DND-41 (cell line): ENCODE measurements at places on chromosomes 5 and 9.

- no peak overlapping the region for H3K27ac ChIP-seq
- H3K27me3 ChIP-seq, result no peaks in the 10 kb centered on the region
- no peaks in the 10 kb centered on the region for H3K36me3 ChIP-seq
These were observed 612.6 kb downstream of the EBF1 start for GRCh38 chr5:158487156-158487555.

DNA sequence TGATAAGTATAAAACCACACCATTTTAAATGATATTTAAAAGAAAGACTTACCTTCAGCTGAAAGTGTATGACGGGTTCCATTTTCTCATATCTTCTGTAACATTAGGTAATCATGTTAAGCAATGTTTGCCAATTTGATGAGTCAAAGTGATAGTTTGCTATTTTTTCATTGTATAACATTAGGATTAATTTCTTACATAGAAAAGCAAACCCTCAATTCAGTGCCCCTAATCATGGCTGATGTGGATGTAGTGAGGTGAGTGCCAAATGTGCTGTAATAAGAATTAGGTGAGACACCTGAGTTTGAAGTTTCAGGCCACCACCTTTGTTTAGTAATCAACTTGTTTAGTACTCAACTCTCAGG, 68.0 kb downstream of the UNC13B start:
- H3K27ac ChIP-seq, result no peak overlapping the region
- H3K27me3 ChIP-seq, result peaks cover 5% of the 10 kb centered on the region
- H3K36me3 ChIP-seq, result no peaks in the 10 kb centered on the region
- no peaks in the 10 kb centered on the region for H3K4me1 ChIP-seq
- no peak for DNase-seq

DNA sequence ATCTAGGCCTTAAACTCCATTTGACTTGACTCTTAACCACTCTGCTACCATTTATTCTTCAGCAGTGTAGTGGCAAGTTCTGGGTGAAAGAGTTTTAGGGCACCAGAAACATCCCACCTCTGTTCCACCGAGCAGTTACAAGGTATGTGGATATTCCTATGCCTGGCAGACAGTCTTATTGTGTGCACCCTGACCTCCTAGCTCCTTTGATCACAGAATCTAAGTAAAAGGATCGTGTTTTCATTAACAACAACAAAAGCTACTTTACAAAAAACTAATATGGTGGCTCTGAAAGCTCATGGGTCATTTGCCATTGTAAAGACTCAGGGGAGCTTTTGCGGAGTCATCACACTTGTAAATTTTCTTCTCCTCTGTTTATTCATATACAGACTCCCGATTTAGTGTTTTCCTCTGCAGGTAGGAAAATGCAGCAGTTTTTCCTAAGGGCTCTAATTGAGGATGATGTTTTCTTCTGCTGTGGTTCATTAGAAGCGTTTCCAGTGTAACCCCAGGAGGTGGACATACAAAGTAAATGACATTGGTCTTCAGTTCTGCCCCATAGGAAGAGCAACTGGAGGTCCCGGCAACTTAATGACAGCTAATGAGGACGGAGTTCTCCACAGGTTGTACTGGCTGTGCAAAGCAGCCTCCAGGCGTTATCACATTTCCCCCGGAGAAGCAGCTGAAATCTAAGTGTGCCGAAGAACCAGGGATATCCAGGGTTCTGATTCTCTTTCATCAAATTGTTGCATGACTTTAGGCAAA, 78.2 kb downstream of the ATP10B start:
- no peaks in the 10 kb centered on the region for H3K27me3 ChIP-seq
- no peaks in the 10 kb centered on the region for H3K4me1 ChIP-seq
- DNase-seq, result no peak
- H3K27ac ChIP-seq, result no peak overlapping the region
- no peak overlapping the region for H3K4me3 ChIP-seq

DNA sequence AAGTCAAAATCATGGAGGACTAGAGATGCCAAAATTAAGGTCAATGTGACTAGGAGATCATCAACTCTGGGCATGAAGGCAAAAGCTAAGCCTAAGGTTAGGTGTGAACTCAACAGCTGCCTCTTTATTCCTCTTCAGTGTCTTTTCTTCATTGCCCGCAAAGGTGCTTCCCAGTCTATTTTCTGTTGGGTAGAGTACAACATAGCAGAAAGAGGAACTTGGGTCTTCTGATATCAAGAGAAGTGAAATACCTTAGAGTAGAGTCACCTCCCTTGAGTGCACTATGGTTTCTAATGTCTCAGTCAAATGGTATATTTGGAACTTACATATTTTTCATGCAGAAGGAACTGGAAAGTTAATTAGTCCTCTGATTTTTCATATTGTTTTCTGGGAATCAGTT, 122.5 kb upstream of the GRIN3A start:
- no peak for DNase-seq
- no peaks in the 10 kb centered on the region for H3K36me3 ChIP-seq
- no peaks in the 10 kb centered on the region for H3K27me3 ChIP-seq
- H3K27ac ChIP-seq, result no peak overlapping the region
- no peaks in the 10 kb centered on the region for H3K4me1 ChIP-seq
- no peak overlapping the region for H3K4me3 ChIP-seq

- DNase-seq, result no peak
- no peak overlapping the region for H3K4me3 ChIP-seq
- H3K36me3 ChIP-seq, result no peaks in the 10 kb centered on the region
- no peaks in the 10 kb centered on the region for H3K27me3 ChIP-seq
- no peak overlapping the region for H3K27ac ChIP-seq
These were observed 102.5 kb upstream of the PANK3 start for GRCh38 chr5:168681556-168682183.

DNA sequence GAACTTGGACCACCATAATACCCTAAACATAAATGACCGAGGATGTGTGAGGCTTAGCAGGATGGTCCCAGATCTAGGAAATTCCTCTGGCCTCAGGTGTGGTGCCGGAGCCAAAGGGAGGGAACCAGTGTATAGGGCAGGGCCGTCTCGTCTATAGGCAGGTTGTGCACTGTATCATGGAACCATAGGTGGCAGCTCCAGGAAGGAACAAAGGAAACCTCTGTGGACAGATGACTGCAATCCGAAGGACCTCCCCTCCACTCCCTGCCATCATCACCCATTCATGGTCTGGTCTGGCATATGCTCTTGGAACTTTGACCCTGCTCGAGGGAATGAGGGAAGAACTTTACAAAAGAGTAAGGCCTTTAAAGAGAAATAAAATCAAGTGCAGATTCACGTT, 2.9 kb upstream of the MACIR start:
- no peak for DNase-seq
- no peak overlapping the region for H3K27ac ChIP-seq
- no peaks in the 10 kb centered on the region; the same call in 1 of the 2 replicates for H3K36me3 ChIP-seq
- H3K27me3 ChIP-seq, result no peaks in the 10 kb centered on the region
- H3K4me1 ChIP-seq, result peaks cover 16% of the 10 kb centered on the region

DNA sequence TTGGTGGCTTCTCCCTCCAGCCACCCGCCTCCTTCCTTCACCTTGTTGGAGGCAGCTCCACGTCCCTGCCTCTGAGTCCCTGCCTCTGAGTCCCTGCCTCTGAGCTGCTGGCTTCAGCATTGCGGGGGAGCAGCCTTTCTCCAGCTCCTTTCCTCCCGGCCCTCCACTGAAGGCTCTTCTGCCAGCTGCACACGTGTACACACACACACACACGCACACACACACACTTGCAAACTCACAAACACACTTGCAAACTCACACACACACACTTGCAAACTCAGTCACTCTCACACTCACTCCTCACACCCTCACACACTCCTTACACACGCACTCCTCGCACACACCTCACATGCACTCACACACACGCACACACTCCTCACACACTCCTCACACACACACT, 45.1 kb downstream of the C9orf50 start:
- no peaks in the 10 kb centered on the region for H3K27me3 ChIP-seq
- no peaks in the 10 kb centered on the region for H3K4me1 ChIP-seq
- no peaks in the 10 kb centered on the region for H3K36me3 ChIP-seq
- no peak overlapping the region for H3K4me3 ChIP-seq
- no peak overlapping the region for H3K27ac ChIP-seq
- no peak for DNase-seq

- H3K4me1 ChIP-seq, result no peaks in the 10 kb centered on the region
- no peaks in the 10 kb centered on the region for H3K36me3 ChIP-seq
- no peaks in the 10 kb centered on the region for H3K27me3 ChIP-seq
- no peak overlapping the region for H3K27ac ChIP-seq
- no peak for DNase-seq
These were observed 771.1 kb downstream of the NR2F1-AS1 start for GRCh38 chr5:92809855-92810465.

- H3K36me3 ChIP-seq, result no peaks in the 10 kb centered on the region
- no peaks in the 10 kb centered on the region for H3K27me3 ChIP-seq
- DNase-seq, result no peak
- no peak overlapping the region for H3K27ac ChIP-seq
- H3K4me1 ChIP-seq, result no peaks in the 10 kb centered on the region
- no peak overlapping the region for H3K4me3 ChIP-seq
These were observed 162.6 kb downstream of the DMAC1 start for GRCh38 chr9:7636838-7637467.
